ENCODE measurements at places on chromosomes 4 and X.

- DNase-seq: no peak
Observed at GRCh38 chrX:19849464-19850080, 37.8 kb downstream of the SH3KBP1 start.

DNA sequence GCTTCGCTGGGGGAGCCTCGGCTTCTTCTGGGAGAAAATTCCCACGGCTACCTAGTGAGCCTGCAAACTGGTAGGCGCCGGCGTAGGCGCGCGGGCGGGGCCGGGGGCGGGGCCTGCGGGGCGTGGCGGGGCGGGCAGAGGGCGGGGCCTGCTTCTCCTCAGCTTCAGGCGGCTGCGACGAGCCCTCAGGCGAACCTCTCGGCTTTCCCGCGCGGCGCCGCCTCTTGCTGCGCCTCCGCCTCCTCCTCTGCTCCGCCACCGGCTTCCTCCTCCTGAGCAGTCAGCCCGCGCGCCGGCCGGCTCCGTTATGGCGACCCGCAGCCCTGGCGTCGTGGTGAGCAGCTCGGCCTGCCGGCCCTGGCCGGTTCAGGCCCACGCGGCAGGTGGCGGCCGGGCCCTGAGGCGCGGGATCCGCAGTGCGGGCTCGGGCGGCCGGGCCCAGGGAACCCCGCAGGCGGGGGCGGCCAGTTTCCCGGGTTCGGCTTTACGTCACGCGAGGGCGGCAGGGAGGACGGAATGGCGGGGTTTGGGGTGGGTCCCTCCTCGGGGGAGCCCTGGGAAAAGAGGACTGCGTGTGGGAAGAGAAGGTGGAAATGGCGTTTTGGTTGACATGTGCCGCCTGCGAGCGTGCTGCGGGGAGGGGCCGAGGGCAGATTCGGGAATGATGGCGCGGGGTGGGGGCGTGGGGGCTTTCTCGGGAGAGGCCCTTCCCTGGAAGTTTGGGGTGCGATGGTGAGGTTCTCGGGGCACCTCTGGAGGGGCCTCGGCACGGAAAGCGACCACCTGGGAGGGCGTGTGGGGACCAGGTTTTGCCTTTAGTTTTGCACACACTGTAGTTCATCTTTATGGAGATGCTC lies at the start of gene HPRT1:
TSS of gene HPRT1 (plus strand) at position 161 of the 857 bp plus-strand sequence. CDS start at position 308, 147 bp downstream.
- DNase-seq: peak; percentile 41

DNA sequence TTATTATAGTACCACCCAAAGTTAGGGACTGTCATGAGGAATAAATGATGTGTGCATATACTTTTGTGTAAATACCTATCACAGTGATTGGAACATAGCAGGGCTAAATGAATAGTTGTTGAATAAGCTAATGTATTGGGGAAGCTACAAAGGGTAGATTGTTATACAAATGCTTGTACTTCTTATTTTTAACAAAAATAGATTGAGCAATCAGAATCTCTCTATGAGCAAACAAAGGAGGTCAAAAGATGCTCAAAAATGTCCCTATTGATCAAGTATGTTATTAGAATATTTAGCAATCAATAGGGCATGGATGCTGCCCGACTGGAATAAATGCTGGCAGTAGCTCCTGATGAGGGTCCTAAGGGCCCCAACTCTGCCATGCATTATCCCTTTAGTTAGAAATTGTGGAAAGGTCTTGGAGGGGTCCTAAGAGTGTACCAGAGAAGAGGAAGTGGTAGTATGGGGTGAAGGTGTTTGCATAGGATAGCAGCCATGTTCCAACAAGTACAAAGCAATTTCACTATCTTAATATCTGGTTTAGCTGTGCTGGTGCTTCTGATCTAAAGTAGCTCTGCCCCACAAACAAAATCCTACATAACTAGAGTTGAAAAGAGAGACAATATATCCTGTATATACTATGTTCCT lies 33.1 kb upstream of the TAPT1 start:
- no peak for DNase-seq

DNA sequence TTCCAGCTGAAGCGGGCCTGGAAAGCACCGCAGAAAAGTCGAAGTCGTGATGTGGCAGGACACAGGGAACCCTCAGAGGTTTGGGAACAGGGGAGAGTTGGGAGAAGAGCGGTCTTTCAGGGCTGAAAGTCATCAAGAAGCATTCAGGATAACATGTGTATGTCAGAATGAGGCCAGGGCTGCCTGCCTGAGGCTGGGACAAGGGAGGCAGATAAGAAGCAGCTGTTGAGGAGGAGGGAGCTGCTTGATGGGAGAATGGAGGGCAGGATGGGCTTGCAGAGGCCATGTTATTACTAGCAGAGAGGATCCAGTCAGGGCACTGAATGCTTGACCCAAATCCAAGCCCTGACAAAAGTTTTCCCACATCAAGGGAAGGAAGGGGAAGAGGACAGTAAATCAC lies 132.0 kb downstream of the ATG4A start:
- no peak for DNase-seq

DNA sequence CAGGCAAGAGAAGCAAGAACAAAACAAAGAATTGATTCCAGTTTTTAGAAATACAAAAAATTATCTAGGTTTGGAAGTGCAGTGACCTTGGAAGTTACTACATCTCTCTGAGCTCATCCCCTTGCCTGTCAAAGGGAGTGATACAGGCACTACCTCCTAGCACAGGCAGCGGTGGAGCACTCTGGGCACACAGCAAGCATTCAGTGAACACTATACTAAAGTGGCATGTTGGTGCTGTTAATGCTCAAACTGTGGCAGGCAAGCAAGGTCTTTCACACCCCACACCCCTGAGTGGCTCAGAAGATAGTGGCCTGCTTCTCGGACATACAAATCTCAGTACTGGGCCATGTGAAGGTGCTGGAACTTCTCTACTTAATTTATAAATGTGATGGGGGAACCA lies 51.2 kb downstream of the DRD5 start:
- DNase-seq: no peak

GRCh38 chrX:14873676-14874049 lies 442 bp downstream of the MOSPD2 start:
- DNase-seq: no peak

- no peak for DNase-seq
Observed at GRCh38 chrX:29528281-29528680, 687.1 kb upstream of the MAGEB2 start.

DNA sequence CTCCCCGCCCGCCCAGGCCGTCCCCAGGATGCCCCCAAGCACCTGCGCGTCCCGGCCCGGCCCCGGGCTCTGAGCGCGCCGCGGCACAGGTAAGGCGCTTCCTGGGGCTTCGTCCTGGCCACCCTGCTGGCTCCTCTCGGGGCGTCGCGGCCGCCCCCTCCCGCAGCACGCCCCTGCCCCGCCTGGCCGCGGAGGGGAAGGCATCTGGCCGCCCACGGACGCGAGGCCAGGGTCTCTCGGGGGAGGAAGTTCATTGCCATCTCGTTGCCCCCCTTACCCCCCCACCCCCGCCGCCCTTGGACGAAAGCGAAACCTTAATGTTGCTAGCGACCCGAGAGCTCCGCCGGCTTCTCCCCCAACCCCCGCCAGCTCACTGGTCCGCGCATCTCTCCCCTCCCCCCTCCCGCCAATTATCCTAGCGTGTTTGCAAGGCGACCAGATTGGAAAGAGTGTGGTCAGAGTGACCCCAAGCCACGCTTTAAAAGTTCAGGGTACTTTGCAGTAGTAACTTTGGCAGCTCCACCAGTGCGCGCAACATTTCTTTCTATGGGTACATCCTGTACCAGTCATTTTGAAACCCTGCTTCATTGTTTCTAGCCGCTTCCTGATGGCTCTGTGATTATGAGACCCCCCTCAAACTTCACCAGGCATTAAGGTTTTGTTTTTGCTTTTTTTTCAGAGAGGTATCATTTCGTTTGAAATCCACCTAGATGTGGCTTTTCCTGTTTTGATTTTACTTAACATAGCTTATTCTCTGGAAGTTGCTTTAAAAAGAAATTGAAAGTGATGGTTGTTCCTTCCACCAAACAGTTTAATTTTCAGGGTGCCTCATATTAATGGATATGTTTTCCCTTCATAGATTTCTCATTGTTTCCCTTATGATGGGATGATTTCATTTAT lies 626 bp downstream of the TBC1D1 start:
- DNase-seq: peak; percentile 33

DNA sequence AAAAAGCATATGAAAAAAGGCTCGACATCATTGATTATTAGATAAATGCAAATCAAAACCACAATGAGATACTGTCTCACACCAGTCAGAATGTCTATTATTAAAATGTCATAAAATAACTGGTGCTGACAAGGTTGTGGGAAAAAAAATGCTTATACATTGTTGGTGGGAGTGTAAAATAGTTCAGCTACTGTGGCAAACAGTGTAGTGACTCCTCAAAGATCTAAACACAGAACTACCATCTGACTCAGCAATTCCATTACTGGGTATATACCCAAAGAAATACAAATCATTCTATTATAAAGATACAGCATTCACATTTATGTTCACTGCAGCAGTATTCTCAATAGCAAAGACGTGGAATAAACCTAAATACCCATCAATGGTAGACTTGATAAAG lies 412.1 kb downstream of the CENPC start:
- no peak for DNase-seq

DNA sequence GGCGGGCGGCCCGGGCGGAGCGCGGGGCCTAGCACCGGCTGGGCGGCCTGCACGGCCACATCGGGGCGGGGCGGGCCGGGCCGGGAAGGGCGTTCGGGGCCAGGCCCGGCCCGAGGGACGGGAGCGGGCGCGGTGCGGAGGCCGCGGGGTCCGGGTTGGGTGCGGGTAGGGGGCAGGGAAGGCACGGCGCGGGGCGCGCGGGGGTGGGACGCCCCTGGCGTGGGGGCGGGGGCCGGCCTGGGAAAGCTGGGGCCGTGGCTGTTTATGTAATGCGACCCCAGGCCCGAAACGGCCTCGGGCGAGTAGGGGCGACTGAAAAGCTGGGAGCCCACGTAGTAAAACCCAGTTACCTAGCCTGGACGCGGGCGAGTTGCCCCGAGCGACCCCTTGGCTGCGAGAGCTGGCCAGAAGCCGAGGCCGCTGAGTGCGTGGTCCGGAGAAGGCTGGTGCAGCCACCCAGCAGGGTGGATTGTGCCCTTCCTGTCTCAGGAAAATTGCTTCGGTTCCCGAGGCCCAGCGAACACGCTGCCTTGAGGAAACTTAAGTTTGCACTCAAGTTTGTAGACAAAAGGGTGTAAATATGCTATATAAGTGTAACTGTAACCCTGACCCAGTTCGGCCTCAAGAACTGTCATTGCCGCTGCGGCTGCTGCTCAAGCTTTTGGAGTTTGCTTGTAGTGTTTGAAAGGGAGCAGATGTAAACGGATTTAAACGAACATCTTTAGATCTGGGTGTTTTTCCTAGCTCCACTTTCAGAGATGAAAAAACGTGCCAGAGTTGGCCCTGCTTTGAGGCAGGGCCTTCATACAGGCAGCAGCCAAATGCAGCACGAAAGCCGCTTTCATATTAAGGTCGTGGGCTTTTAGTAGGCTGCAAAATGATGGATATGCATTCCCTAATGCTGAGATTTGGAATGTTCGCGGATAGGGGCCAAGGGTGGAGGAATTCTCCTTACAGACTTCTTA lies 674 bp downstream of the SEC24B start:
- peak; percentile 14 for DNase-seq

DNA sequence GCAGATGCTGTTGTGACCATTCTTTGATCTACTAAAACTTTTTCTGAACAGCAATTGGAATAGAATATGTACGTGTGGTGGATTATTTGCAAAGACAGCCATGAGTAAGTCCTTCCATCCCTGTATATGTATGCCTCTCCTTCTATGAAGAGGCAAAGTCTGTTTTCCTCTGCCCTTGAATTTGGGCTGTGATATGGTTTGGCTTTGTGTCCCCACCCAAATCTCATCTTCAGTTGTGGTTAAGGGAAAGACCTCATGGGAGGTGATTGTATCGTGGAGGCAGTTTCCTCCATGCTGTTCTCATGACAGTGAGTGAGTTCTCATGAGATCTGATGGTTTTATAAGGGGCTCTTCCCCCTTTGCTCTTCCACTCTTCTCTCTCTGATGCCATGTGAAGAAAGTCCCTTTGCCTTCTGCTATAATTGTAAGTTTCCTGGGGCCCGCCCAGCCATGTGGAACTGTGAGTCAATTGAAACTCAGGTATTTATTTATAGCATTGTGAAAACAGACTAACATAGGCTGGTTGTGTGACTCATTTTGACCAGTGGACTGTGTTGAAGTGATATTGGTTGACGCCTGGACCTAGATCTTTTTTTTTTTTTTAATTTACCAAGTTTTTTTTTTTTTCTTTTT lies 108.3 kb upstream of the CAMK2D start:
- DNase-seq: no peak

- DNase-seq: no peak
Observed at GRCh38 chrX:31497086-31497485, 425.2 kb upstream of the FTHL17 start.

GRCh38 chr4:147418226-147418625 lies 62.7 kb upstream of the EDNRA start:
- no peak for DNase-seq

- DNase-seq: no peak
Observed at GRCh38 chrX:154531626-154532025, 15.0 kb downstream of the G6PD start.

GRCh38 chrX:39905946-39906345 lies 191.8 kb downstream of the BCOR start:
- DNase-seq: no peak

DNA sequence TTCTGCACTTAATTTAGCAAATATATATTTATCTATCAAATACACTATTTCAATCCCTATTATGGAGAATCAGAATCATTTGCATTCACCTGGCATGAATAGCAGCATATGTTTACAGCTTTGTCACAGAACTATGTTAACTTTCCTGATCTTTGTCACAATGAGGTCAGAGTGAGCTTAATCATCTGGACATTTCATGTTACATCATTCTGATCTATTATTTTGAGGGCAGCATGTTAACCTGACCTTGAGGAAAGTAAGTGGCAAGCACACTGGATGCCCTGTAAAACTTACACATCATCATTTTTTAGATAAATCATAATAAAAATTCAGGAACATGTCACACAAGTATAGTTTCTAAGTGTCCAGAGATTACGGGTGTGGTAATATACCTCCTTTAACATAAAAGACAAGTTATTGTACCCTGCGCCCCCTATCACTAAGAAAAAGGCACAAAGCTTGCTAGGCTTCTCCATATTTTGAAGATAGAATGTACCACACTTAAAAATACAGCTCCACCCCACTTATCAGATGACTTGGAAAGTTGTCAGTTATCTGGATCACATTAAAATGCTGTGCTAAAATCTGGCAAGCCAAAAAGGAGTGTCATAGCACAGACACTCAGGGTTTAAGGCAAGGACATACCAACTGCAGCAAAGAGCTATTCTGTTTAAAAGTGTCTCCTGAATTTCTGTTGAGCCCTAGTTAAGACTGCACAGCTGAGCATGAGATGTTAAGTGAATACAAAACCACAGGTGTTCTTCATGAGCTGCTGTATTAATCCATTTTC lies 182.7 kb upstream of the FAT4 start:
- DNase-seq: no peak

- DNase-seq: no peak
Observed at GRCh38 chr4:72666910-72667309, 97.9 kb upstream of the ADAMTS3 start.

DNA sequence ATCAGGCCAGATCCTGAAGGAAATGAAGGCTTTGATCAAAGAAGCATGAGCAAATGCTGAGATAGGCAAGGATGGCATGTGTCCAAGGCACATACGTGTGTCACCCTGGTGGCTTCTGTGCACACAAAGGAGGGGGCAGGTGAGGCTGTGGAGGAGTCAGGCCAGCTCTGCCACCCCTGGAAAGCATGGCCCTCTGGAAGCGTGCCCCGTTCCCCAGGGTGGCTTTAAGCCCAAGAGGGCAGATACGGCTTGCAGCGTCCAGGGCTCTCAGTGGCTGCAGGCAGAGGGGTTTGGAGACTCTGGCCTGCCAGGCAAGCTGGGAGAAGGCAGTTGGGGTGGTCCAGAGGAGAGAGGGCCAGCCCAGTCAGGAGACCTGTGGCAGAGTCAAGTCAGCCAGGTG lies 25.6 kb downstream of the PNMA6E start:
- no peak for DNase-seq

- no peak for DNase-seq
Observed at GRCh38 chr4:89753601-89754066, 83.3 kb downstream of the SNCA start.

All from Kasumi-1 (cell line).